NCI-H524 treated with DMSO at 0.1 percent for 48 hours (cell line): ENCODE measurements at places on chromosomes 1 and 21.

GRCh38 chr21:45361033-45361997, 43.6 kb upstream of the COL18A1 start:
- DNase-seq: no peak

DNA sequence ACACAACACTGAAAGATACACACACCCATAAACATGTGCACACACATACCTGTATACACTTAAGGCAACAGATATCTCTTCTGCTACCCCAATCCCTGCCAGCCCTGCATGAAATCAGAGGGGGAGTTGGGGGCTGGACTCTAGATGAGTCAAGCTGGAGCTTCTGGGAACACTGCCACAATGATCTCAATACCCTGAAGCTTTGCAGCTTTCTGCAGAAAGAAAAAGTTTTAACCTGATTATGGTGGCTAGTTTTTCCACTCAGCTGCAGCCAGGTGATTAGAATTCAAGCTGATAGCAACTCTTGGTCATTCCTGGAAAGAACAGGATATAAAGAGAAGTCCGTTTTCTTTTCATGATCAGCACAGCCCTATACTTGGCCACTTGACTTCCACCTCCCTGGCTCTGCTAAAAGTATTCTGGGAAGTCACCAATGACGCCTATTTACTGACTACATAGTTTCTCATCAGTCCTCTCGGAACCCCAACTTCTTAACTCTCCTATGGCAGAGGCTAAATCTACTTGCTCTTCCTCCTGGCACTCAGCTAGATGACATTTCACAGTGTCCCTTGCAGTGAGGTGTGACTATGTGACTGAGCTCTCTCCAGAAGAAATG, 20.7 kb upstream of the DNASE2B start:
- DNase-seq: no peak

DNA sequence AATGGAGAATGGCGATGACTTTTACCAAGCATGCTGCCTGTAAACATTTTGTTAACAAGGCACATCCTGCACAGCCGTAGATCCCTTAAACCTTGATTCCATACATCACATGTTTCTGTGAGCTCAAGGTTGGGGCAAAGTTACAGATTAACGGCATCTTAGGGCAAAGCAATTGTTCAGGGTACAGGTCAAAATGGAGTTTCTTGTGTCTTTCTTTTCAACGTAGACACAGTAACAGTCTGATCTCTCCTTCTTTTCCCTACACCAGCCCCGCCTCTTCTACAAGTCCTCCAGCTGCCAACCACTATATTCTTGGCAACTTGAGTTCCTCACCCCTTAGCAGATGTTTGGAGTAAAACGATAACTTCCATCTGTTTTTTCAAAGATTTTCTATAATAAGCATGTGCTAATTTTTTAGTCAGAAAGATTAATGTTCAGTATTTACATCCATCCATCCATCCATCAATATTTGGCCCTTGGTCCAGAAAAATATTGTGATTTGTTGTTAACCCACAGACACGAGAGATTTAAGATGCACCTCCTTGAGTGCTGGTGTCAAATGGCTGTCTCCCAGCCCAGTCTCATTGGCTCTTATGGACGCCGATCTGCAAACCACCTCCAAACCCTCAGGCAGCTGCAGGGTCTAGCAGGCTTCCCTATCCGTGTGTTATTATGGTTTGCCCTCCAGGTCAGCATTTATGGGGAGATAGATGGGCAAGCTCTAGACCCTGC, 3.8 kb downstream of the DNALI1 start:
- DNase-seq: no peak

- DNase-seq: no peak
Measured at GRCh38 chr1:217133092-217133491, 409.9 kb upstream of the ESRRG start.

- no peak for DNase-seq
Measured at GRCh38 chr1:156750711-156751450, 594 bp downstream of the HDGF start.

DNA sequence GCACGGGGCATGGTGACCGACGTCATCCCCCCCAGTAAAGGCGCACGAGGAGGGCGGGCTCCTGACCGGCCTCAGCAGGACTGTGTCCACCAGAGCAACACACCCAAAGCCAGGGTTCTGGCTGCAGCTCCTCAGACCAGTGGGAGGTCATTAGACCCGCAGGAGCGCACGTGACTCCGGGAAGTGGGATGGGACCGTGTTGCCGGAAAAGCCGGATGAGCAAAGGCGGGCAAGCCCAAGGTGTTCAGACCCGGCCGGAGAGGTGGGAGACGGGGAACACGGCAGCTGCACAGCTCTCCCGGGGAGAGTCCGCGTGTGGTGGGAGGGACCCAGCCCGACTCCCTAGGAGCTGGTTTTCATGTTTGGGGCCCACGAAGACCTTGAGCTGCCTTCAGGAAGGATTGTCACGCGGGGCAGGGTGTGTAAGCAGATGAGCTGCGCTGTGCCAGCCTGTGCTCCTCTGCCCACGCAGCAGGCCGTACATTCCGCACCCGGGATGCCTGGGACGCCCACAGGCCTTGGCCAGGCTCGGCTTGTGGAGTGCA, 20.6 kb upstream of the TRAPPC10 start:
- DNase-seq: no peak

DNA sequence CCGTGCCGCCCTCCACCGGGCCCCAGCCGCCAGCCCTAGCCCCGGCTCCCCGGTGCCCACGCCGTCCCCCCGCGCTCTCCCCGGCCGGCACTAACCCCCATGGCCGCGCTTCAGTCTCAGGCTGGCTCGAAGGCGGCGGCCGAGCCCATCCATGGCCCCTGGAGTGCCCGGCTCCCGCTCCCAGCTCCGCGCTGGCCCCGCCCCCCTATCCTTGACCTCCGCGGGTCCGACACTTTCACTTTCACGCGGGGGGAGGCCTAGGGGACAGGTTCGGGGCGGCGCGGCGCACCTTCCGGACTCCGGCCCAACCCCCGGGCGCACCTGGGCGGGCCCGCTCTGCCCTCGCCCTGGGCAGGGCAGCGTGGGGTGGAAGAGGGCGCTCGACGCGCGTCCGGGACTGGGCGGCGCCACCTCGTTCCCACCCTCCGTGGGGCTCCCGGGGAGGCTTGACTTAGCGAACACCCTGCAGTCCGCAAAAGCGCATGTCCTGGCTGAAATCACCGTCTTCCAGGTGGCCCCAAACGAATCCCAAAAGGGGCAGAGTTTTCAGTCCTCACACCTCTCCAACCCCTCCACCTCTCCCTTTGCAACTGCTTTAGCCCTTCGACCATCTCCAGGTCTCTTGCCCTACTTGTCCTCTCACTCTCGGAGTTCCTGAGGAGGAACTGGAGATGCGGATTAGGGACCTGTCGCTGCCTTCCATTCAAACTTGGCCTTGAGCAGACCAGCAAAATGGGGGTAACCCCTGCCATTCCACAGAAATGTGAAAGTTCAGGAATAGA, 3.9 kb upstream of the DENND2D start:
- DNase-seq: no peak

- DNase-seq: no peak
Measured at GRCh38 chr1:35172022-35172421, 20.9 kb downstream of the SFPQ start.

- DNase-seq: no peak
Measured at GRCh38 chr1:208033236-208033635, 122.3 kb upstream of the CD34 start.

DNA sequence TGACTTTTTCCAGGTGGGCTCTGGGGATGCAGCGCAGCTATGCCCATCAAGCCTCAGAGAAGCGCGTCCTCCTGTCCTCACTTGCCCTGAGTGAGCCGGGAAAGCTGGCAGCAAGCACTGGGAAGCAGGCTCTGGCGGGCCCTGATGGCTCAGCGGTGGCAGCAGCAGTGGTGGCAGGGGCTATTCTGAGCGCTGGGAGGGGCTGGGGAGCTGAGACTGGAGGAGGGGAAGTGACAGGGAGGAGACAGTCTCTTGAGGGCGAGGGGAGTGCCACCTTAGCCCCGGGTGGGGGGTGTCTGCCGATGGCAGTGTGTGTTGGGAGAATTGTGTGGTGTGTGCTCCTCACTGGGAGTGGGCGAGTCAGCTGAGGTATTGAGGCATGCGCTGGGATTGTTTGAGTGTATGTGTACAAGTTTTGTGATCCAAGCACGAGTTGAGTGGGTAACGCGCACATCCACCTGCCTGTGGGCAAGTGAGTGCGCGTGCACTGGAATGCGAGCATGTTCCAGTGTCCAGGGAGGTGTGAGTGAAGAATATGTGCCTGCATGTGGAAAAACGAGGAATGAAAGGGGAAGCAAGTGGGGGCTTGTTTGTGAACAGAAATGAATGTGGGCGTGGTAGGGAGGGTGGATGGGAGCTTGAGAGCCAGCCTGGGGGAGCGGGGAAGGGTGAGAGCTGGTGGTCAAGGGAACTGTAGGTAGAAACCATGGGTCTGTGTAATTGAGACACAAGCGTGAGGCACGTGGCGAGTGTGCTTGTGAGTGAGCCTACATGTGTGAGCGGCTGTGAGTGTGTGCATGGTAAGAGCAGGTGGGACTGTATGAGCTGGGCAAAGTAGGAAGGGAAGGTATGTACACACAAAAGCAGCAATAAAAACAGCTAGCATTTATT, 2.9 kb upstream of the FOXO6 start:
- DNase-seq: no peak

GRCh38 chr1:213119794-213120193, 68.8 kb downstream of the RPS6KC1 start:
- no peak for DNase-seq

DNA sequence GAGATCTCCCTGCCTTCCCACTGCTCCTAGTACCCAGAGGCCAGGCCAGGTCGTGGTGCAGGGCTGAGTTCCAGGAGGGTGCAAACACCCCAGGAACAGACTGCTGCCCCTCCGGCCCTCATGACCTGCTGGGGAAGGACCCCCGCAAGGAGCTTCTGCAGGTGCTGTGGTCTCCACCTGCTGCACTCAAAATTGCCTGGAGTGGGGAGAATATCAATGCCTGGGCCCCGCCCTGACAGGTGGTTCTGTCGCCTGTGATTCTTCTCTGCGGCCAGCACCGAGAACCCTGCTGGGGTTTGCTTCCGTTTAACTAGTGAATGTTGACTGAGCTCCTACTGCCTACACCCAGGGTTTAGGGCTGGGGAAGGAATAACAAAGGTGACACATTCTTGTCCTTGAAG, 2.1 kb upstream of the TFF3 start:
- no peak for DNase-seq

DNA sequence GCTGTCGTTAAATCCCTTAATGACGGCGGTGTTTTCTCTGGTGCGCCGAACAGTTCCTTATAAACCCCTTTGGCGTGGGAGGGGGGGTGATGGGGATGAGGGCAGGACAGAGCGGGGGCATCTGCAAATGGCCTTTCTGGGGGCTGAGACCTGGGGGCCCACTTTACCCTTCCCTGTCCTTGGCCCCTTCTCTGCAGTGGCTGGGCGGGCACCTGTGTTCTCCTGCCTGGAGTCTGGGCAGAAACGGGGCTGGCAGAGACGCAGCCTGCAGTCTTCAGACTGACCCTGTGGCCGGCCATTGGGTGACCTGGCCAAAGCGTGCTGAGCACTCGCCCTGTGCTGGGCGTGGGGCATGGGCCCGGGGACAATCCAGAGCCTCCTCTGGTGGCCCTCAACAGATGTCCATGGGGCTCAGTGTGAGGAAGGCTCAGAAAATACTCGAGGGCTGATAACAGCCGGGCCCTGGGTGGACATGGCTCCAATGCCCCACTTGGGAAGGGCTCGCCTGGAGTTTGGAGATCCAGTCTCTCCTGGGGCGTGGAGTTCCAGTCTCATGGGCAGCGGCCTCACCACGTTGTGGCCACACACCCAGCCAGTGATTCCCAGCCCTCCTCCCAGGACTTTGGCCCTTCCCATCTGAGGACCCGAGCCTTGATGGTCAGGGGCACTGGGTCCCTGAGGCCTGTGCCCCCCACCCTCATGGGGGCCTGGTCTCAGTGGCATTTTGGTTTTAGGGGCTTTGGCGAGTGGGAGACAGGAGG, 50.8 kb upstream of the ACTRT2 start:
- no peak for DNase-seq

DNA sequence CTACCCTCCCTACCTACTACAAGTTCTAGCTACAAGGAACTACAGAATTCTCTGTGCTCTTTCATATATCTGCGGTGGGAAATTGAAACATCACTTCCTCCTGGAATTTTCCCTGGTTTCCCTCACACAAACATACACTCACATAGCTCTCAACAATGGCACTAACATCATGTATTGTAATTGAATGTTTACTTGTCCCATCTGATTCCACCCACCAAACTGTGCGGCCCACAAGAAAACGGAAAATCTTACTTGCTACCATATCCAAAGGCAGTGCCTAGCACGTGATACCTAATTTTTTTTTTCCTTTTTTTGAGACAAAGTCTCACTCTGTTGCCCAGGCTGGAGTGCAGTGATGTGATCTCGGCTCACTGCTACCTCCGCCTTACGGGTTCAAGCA, 33.9 kb downstream of the NDC1 start:
- no peak for DNase-seq

DNA sequence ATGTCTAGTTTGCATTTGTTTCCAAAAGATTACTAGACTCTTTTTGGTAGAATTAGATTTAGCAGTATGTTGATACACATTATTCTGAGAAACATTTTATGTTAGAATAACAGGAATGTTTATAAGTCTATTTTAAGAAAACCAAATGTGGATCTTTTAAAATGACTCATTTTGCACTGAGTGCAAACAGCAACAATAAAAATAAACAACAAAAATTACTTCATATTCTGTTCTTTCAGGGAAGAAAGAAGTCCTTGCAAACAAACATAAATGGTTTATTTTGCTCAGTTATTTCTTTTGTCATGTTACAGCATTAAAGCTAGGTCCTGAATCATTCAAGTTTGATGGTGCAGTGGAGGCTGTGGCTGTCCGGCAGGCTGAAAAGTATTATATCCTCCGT, 106.8 kb upstream of the TENT5C start:
- DNase-seq: no peak
